ENCODE measurements at places on chromosomes 2 and 18.

- no peak for DNase-seq
Observed at GRCh38 chr18:7066965-7067555, 50.5 kb downstream of the LAMA1 start.

GRCh38 chr2:101766871-101767739, 69.6 kb downstream of the MAP4K4 start:
- no peak for DNase-seq

DNA sequence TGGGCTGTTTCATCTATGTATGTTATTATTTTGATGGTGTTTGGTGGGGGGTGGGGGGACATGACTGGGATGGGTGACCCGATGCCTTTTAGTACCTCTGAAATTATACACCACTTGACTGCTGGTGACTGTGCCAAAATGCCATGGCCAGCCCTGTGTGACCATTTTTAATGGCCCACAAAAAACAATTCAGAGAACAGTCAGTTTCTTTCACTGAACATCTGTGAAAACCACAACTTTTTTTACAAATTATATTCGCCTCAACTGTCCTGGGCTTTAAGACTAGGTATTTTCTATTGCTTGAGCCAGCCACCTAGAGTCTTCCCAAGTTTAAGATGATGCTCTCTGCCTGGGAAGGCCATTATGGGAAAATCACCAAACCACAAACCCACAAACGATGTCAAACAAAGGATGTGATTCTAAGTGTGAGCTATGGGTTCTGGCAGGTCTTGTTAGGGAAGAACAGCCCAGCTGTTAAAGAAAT, 33.9 kb downstream of the FN1 start:
- DNase-seq = no peak

DNA sequence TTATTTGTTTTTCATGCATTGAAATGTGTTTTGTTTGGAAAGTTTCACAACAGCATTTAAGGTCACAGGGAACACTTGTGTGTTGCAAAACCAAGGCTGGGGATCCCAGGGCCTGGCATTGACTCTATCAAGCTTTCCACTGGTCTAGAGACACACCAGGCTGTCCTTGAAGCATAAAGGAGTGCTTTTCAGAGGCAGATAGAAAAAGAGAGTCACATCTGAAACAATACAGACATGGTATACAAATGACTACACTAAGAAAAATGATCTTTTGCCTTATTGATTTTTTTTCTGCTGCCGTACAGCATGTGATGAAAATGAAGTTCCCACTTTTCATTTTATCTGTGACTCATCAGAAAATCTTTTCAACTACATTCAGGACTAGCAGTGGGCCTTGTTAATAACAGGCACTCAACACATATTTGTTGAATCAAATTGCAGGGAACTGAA, 61.9 kb upstream of the ZCCHC2 start:
- no peak for DNase-seq

GRCh38 chr2:53969968-53970723, 647 bp downstream of the PSME4 start:
- no peak for DNase-seq

DNA sequence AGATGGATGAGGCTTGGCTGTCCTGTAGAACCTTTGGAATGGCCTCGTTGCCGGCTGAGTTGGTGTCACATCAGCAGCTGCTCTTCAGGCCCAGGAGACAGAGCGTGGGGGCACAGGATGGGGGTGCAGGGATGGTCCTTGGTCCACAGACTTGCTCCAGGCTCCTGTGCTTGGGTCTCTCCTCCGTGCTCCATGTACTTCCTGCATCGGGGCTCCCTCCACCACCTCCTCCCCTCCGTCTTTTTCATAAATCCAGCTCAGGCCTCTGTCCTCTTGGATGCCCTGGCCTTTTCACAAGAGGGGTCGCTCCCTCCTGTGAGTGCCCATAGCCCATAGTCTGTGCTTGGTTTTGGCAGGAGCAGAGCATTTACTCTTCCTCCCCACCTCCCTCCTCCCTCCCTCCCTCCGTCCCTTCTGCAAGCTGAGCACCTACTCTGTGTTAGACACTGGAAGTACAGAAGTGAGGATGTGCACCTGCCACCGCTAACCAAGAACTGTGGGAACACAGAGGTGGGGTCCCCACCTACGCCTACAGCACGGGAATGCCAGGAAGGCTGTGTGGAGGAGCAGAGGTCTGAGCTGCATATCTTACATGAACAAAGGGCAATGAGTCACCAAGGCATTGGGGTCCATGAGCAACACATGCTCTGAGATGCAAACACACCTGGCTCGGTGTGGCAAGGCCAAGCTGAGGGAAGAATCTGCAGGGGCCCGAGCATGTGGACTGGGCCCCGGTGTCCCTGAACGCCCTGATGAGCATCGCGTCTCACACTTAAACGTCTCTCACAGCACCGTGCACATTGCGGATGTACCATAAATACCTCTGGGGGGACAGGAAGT, 458.7 kb upstream of the HS6ST1 start:
- DNase-seq = no peak

GRCh38 chr2:168295051-168295450, 47.7 kb upstream of the STK39 start:
- DNase-seq = no peak

- DNase-seq = no peak
Observed at GRCh38 chr2:83394134-83394904, 1064.8 kb downstream of the SUCLG1 start.

Measured in Jurkat, Clone E6-1 (cell line).